ENCODE measurements at places on chromosomes 2 and 18. TPM values are rescaled to one million over a fixed set of nuclear protein-coding genes. Genes with fewer than 3 reads are reported as not detected.

DNA sequence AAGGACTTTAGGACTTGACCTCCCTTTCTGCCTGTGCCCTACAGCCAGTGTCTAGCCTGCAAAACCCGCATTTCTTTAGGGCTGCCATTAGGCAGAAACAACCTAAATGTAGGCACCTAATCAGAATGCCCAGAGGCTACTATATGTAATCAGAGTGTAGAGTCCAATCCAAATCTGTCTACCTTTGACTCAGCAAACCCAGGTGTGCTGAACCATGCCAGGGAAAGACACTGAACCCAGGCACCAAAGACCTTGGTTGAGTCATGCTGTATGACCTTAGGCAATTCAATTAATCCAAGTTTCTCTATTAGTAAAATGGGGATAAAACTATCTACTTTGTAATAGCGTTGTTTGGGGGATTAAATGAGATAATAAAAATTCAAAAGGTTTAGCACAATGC, 20.7 kb downstream of the CAPN14 start:
- no peak overlapping the region for H3K27ac ChIP-seq
- DNase-seq: no peak
- no peak overlapping the region for H3K4me3 ChIP-seq
- H3K36me3 ChIP-seq: no peaks in the 10 kb centered on the region
- no peaks in the 10 kb centered on the region for H3K4me1 ChIP-seq

The FAM228A gene
- total RNA-seq: 0.66 TPM

DNA sequence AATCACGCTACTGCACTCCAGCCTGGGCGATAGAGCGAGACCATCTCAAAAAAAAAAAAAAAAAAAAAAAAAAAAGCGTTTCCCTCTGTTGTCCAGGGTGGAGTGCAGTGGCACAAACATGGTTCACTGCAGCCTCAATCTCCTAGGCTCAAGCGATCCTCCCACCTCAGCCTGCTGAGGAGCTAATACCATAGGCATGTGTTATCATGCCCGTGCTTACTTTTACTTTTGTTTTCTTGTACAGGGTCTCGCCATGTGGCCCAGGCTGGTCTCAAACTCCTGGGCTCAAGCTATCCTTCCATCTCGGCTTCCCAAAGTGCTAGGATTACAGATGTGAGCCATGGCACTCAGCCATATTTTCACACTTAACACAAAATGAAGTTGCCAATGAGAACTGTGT, 37.5 kb downstream of the PSME4 start:
- no peak for DNase-seq
- H3K36me3 ChIP-seq: peaks cover 23% of the 10 kb centered on the region
- no peak overlapping the region for H3K4me3 ChIP-seq
- H3K4me1 ChIP-seq: no peaks in the 10 kb centered on the region
- no peak overlapping the region for H3K27ac ChIP-seq
- H3K27me3 ChIP-seq: no peaks in the 10 kb centered on the region

GRCh38 chr2:105834931-105835330, 90.2 kb downstream of the NCK2 start:
- no peaks in the 10 kb centered on the region for H3K4me1 ChIP-seq
- DNase-seq: no peak
- no peaks in the 10 kb centered on the region for H3K36me3 ChIP-seq
- H3K27me3 ChIP-seq: no peaks in the 10 kb centered on the region
- no peak overlapping the region for H3K4me3 ChIP-seq

DNA sequence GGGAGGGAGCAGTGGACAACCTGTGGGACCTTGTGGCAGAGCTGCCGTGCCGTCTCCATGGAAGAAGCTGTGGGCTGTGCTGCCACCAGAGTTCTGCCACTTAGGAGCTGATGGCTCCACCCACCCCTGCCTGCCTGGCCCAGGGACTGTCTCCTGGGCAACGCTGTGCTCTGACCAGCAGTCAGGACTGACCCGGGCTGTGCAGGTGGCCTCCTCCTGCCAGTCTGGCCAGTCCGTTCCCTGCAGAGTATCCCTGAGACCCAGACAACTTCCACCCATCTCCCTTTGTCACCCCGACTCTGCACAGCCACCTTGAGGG, 12.8 kb downstream of the ASIC4 start:
- no peak for DNase-seq
- H3K27me3 ChIP-seq: peaks cover 66% of the 10 kb centered on the region
- no peaks in the 10 kb centered on the region for H3K4me1 ChIP-seq
- no peaks in the 10 kb centered on the region for H3K36me3 ChIP-seq
- no peak overlapping the region for H3K27ac ChIP-seq
- no peak overlapping the region for H3K4me3 ChIP-seq

All from breast epithelium (tissue), 4 donors.